Caki2 (cell line): ENCODE measurements at places on chromosomes 16 and 17. TPM values are rescaled to one million over a fixed set of nuclear protein-coding genes. Genes with fewer than 3 reads are reported as not detected.

GRCh38 chr17:80758481-80759376 lies 214.1 kb downstream of the RPTOR start:
- DNase-seq: no peak

DNA sequence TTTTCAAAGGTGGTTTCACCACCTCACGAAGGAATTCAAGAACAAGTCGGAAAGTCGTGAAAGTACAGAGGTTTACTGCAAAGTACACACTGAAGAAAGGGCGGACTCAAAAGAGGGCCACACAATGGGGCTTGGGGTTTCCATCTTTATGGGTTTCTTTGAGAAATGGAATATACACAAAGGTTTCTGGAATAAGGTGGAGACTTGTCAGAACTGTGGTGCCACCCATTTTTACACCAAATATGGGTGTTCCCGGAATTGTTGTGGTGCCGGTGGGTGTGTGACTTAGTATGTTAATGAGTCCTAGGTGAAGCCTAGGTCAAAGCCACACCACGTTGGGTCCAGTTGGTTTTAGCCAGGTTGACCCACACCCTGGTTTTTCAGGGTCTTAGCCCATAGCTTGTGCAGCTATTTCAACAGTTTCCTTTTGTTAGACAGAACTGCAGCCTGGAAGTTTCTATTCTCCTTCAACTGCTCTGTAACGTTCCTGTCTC lies 567 bp upstream of the GCSH start:
- DNase-seq: no peak

The HP gene
- not detected in 2 replicates for total RNA-seq

DNA sequence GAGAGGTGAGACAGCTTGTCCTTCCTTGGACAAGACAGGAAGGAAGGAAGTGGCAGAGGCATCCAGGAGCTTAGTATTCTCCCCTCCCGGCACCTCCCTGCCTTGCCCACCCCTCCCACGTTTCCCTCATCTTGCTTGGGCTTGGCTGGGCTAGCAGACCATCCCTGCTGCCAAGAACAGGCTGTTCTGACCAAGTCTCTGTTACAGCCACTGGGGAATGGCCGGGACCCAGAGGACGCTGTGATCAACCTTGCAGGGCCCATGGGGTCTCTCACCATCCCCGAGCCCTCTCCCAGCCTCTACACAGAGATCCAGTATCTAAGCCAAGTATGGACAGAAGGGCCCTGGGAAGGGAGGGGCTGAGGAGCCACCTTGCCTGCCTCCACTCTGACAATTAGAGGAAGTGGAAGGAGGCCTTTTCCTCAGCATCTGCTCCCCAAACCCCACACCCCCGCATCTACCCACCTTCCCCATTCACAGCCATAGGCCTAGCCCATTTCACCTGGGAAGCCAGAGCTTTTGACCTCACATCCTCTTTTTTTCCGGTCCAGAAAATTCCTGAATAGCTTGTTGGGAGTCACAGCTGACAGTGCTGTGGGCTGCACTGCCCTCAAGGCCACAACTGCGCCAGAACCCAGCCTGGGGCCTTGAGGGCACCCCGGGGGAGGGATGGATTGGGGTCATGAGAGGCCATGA lies 14.1 kb downstream of the CD300LG start:
- no peak for DNase-seq

The RNF222 gene
- total RNA-seq: not detected in 2 replicates

DNA sequence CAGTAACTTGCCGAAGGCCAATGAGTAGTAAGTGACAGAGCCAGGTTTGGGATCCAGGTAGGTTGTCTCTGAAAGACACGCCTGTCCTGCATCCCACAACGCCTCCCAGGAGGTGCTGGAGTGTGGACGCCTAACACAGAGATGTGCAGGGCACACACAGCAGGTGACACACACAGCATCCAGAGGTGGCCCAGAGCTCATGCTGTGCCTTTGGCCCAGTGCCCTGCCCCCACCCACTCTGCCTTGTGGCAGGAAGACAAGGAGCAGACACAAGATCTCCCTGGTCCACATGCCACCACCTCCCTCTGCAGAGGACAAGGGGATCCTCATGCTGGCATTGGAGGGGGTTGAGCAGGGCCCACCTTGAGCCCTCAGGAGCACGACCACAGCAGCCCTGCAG lies 14.7 kb upstream of the STH start:
- DNase-seq: no peak

The PRR29 gene
- total RNA-seq: 1.1 and 3.9 TPM in 2 replicates

The DHX40 gene
- 60.7 and 65.8 TPM in 2 replicates for total RNA-seq

GRCh38 chr16:73350707-73351452 lies 303.0 kb upstream of the ZFHX3 start:
- no peak for DNase-seq

The TP53TG3E gene
- total RNA-seq: not detected in 2 replicates

GRCh38 chr16:55508941-55509931 lies at the start of gene LPCAT2:
Gene LPCAT2 (plus strand): TSS chr16:55509072. CDS start chr16:55509182, 110 bp downstream.
- peak; percentile 51 for DNase-seq

DNA sequence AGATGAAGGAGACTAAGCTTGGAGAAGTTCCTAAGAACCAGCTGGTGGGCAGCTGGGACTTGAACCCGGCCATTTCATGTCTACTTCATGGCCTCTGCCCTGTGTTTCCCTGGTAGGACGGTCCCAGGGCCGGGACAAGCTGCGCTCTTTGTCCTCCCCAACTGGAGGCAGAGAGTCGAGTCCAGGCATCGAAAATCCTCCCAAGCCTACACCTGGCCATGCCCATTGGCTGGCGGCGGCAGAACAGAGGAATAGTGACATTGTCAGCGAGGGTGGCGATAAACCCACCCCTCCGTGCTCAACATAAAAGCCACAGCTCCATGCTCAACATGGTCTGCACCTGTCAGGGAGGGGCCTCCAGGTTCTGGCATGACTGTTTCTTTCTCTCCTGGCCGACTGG lies 77.7 kb downstream of the RBFOX3 start:
- DNase-seq: no peak

The GNAO1 gene
- total RNA-seq: 4.1 TPM in 1 of 2 replicates, not detected in the other

GRCh38 chr16:66844342-66845079 lies at the start of gene CA7:
Gene CA7 (plus strand): TSS chr16:66844414. CDS start chr16:66844488, 74 bp downstream.
- DNase-seq: no peak

- no peak for DNase-seq
Measured at GRCh38 chr16:12532871-12533610, 270.6 kb downstream of the CPPED1 start.

DNA sequence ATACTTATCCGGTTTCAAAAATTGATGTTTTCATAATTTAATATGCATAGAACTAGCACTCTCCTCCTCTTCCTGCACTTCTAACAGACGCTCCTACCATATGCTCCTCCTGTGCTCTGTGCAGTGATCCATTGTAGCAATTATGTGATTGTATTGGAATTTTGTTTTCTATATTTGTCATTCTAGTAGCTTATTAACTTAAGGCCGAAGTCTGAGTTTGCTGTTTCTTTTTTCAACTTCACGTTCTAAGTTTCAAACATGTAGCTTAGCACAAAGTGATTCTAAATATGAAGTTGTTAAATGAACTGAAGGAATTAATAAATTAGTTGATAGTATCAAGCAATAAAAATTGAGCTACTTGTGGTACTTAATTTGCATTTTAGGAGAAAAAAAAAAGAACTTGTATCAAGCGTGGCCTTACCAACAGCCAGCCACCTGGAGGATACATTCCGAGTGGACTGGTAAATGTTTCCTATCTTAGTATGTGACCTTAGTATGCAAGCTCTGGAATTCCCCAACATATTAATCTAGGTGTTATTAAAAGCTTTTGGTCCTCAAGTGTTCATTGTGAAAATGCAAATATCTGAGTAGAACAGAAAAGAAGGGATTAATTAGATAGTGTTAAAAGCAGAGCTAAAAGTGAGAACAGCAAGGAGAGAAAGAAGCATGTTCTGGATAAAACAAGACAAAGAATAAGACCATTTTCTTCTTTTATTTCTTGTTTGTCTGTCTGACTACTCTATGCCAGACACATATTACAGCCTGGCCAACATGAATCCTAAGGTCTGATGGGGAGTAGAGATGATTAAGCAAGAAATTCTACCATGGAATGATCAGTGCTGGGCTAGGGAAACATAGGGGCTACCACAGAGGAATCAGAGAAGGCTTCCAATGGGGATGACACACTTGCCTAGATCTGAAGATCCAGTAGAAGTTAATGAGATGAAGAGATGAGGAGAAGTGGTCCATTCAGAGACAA lies 290.4 kb upstream of the MON1B start:
- DNase-seq: peak; percentile 87

DNA sequence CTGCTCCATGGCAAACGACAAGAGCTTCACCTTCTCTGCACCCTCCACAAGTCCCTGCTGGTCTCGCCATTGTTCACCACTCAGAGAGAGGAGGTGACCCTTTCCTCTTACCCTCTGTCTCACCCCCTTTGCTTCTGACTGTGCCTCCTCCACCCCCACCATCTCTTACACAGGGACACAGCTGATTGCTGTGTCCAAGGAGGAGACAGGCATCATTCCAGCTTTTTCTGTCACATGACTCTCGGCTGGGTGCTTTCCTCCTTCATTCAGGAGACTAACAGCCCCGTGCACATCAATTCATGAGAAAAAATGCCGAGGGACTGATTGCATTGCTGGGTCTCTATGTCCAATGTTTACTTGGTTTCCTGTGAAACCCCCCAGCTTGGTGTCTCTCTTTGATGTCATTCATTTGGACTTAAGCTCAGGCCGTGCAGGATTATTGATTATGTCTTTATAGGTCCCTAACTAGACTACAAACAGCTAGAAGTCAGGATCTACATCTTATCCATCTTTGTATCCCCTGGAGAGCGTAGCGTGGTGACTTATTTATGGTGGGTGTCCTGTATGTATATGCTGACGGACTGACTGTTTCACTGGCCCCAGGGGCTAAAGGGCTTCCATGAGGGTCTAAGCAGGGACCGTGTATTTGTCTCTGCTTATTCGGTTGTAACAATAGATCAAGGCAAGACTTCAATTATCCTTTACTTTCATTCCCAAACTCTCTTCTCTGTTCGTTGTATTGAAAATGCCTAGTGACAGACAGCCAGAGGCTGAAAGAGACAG lies 82.2 kb upstream of the CDH13 start:
- no peak for DNase-seq

The CTDNEP1 gene
- 9.6 and 19.0 TPM in 2 replicates for total RNA-seq

The SLC5A11 gene
- total RNA-seq: not detected in 2 replicates

GRCh38 chr17:7550344-7550743 lies 1.5 kb downstream of the TNFSF12 start:
- no peak for DNase-seq
